Sciatic nerve (tissue), 2 donors: ENCODE measurements at places on chromosomes 3 and 15.

- no peak for DNase-seq
Measured at GRCh38 chr15:95880031-95880570, 450.4 kb upstream of the NR2F2 start.

GRCh38 chr15:87929841-87930240 lies 326.7 kb downstream of the NTRK3 start:
- no peak for DNase-seq

GRCh38 chr3:29284497-29284896 lies 3.6 kb downstream of the RBMS3 start:
- DNase-seq = no peak

DNA sequence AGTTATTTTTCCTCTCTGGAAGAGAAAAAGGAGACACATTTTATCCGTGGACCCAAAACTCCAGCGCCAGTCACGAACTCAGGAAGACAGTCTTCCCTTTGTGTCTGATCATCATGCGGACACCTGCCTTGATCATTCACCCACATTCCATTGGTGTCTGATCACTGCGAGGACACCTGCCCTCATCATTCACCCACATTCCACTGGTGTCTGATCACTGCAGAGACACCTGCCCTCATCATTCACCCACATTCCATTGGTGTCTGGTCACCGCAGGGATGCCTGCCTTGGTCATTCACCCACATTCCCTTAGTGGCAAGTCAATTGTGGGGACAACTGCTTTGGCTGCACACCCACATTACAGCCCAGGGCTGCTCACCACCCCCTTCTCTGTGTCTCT lies 148.9 kb downstream of the ROBO1 start:
- no peak for DNase-seq

- DNase-seq = no peak
Measured at GRCh38 chr3:43041517-43041916, 62.4 kb downstream of the GASK1A start.

DNA sequence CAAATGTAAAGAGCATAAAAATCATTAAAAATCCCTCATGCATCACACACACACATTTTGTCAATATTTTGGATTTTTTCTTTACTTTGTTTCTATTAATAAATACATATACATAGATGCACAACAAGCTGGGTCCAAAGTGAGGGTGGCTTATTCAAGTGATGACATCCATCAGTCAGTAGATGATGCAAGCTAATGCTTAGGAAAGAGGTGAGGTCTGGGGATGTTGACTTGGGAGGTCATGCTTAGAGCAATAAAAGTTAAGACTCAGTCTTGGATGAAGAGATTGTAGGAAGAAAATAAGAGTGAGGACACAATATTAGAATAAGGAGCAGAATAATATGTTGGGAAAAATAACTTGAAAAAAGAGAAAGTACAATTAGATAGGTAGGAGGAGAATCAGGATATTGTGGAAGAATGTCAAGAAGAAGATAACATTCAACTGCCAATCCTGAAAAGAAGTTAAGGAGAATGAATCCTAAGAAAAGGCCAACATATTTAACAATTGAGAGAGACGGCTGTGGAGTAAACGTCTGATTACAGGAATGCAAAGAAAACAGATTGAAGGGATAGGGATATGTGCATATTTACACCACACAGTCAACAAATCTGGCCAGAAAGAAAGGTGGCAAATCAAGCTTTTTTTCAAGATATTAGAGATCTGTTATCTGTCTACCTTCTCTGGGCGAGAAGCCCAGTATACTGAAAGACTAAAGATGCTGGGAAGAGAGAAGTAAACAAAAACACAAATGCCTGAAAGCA lies 111.0 kb upstream of the TJP1 start:
- no peak for DNase-seq

- DNase-seq = no peak
Measured at GRCh38 chr3:165549665-165550064, 287.6 kb downstream of the BCHE start.

DNA sequence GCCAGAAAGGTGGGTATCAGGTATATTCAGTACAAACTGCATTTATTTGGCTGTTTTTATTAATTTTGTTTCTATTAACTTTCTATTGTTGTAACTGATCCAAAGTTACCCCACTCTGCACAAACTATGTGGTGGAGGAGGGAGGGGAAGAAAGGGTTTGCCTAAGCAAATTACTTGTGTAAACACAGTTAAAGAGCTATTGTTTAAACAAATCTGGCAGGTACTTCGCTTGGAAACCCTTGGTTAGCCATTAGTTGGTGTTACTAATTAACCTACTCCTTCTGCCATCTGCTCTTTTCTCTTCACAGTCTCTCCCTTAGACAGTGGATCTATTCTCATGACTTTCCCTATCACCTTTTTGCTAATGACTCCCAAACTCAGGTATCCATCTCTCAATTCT lies 328.4 kb upstream of the NECTIN3 start:
- DNase-seq = no peak
